Fibroblast of skin of left biceps (primary cell): ENCODE measurements at places on chromosomes 1 and 21.

GRCh38 chr1:61230523-61230922, 148.2 kb downstream of the NFIA start:
- DNase-seq = no peak

GRCh38 chr1:213414346-213414745, 363.3 kb downstream of the RPS6KC1 start:
- DNase-seq = no peak

DNA sequence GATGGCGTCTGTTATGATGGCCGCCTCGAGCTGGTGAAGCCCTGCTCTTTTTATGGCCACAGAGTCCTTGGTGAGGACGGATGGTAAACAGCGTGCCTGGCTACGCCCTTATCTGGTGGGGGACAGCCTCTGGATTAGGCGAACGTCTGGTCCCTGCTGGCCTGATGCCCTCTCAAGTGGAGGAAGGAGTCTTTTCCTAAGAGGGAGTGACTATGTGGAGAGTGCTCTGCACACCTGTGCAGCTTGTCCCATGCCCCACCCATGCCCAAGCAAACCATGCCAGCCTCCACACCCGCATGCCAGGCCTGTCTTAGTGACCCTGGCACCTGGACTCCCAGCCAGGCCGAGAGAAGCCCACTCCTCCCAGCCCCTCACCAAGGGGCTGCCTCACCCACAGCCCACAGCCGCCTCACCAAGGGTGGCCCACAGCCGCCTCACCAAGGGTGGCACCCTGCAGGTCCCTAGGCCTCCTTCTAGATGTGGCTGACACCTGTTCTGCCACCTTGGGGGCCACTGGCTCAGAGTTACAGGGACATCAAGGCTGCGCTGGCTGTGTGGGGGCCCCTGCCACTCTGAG, 40.2 kb downstream of the WNT9A start:
- DNase-seq = no peak

GRCh38 chr21:37642493-37642892, 273.8 kb downstream of the KCNJ6 start:
- no peak for DNase-seq

DNA sequence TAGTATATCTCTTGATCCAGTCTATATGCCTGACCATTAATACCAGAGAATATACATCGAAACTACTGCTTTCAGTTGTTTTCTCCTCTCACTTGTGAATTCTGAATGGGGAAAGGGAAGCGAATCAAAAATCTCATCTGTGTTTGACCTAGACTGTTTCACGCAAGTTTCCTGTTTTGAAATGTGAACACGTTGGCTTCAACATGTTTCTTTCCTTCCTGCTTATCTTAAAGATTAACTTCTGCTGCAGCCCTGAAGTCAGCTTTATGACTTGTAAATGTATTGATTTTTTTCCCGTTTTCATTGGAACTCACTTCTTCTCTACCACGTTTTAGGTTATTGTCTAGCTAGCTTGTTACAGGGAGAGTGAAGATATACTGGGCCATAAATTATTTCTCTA, 49.9 kb downstream of the SNX27 start:
- DNase-seq = no peak
